NCI-H1417 (cell line): ENCODE measurements at places on chromosomes 6 and 20.

- DNase-seq, result no peak
These were observed 418.0 kb upstream of the IMPG1 start for GRCh38 chr6:76490456-76490855.

GRCh38 chr20:9411833-9412232 lies 102.6 kb upstream of the LAMP5 start:
- DNase-seq, result no peak

GRCh38 chr6:29731281-29731680 lies 8.0 kb downstream of the HLA-F start:
- DNase-seq, result no peak

DNA sequence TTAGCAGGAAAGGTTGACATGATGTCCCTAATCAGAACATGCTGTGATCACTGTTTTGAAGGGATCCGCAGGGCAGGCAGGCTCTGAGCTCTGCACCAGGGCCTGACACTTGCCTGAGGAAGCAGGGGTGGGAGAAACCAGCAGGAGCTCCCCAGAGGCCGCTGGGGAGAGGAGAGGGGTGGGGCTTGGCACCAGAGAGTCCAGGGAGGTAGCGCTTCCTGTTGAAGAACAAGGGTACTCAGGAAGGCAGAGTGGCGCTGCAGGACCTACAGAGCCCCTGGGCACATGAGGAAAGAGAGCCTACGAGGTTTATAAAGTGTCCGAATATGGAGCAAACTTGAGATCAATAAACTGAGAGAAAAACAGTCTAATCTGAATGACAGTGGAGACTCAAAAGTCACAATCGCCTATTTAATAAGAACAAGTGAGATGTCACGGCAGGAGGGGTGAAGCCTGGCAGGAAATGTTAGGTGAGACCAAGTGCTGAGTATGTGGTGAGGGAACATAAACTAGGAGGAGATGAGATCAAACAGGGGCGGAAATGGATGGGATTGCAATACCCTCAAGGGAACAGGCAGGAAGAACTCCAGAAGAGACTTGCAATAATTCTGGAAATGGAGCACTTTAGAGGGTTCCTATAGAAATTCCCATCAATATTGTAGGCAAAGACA lies 5.8 kb upstream of the TBXT start:
- DNase-seq, result no peak

- DNase-seq, result no peak
These were observed 87.7 kb downstream of the PDE7B start for GRCh38 chr6:135939208-135939591.

- peak; percentile 16 for DNase-seq
These were observed 4.2 kb upstream of the APMAP start for GRCh38 chr20:24996449-24997377.

GRCh38 chr20:36086767-36087166 lies 67.8 kb upstream of the EPB41L1 start:
- no peak for DNase-seq

GRCh38 chr20:51128198-51128597 lies 105.3 kb upstream of the KCNG1 start:
- no peak for DNase-seq

DNA sequence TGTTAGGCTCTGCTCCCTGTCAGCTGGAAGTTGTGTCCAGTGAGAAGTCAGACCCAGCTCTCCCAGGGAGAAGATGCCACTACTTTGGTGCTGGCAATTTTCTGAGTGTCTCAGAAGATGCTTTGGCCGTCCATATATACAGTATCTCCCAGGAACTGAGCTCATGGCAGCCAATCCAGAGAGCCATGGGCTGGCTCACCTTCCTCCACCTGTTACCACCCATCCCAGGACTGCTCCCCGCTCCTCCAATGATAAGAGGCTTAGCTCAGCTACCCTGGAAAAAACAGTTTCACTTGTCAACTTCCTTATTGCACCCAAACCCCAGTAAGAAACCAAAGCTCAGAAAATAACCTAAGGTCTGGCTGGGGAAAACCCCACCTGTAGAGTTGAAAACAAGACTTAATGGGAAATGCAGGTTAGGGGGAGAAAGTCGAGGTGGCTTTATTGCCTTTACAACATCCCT lies at the start of gene BNIP5:
Gene BNIP5 (minus strand): TSS at position 110 of the 463 bp plus-strand sequence. CDS start 6,198 bp downstream, outside the sequence.
- DNase-seq, result no peak

DNA sequence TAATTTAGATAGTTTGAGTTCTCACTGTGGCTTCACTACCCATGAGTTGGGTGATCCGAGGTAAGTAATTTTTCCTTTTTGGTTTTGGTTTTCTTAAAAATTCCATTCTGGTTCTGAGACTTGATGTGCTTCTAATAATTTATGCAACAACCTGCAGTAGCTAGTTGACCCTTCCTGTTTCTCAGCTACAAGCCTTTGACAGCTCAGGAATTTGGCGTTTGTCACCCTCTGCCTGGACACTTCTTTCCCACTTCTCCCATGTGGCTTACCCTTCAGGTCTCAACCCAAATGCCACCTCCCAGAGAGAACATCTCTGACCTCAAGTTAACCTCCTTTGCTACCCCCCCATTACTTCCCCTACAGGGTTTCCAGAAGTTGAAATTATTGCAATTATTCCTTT lies 49.7 kb upstream of the TSHZ2 start:
- no peak for DNase-seq

DNA sequence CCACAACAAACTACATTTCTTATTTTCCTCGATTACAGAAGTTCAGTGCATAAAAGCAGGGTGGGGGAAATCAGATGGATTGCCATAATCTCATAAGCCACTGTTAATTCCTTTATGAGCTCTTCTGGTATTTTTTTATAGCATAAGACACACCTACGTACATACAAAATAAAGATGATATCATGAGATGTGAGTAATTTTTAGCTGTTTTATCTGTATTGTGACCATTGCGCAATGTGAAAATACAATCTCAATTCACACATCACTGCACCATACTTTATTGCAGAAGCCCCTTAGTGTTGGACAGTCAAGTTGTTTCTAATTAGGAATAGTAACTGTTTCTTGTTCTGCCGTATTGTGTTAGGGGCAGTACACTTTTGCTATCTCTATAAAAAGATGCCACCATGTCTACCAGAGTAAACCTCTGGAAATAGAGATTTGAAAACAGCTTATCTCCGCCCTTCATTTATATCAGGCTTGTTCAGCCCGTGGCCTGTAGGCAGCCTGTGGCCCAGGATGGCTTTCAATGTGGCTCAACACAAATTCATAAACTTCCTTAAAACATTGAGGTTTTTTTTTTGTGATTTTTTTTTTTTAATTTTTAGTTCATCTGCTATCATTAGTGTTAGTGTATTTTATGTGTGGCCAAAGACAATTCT lies 90.4 kb downstream of the FARS2 start:
- no peak for DNase-seq

DNA sequence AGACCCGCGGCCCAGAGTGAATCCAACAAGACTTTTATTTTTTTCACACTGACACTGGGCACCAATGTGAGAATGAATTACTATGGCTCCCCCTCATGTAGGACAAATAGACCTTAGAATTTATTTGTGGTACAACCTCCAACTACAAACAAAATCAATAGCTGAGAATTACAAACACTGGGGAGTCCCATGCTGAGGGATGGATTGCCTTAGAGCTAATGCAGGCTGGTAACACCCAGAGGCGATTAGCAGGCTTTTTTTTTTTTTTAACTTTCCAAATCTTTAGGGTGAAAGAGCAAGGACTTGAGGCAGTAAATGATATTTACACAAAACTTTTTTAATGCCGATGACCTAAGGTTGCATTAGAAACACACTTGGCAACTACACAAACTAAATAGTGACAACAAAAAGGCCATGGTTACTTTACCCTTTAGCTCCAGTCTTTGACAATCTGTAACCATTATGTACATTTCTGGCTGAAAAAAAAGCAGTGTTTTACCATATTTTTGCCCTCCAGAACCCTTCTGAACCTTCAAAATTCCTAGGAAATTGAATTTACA lies 21.8 kb downstream of the SAYSD1 start:
- DNase-seq, result no peak

DNA sequence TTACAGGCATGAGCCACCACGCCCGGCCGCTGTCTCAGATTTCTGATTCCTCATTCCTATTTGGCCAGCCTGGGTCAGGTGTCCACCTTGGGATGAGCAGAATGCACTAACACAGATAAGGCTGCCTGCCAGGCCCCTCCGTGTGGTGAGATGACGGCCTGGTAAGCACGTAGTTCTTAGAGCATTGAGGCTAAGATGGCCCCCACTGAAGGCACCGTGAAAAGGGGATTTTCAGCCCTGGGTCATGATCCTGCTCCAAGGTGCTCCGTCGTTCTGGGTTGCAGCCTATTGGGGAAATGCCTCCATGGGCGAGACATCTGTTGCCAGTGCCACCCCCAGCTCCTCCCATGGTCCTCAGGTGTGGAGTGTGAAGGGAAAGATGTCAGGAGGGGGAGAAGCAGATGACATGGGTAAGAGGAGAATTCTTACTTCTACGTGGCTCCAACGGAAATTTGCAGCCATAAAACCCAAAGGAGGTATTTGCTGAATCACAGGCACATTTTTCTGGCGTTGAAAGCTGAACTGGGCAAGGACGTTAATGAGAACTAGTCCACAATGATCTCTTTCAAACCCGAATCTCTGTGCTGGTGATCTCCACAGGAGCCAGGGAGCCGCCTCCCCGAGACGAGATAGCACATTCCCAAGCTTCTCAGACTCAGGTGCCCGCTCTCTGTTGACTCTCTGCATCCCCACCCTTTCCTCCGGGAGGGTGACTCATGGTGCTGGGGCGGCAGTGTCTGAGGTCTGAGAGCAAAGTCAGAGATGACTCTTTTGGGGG lies 34.0 kb upstream of the BMP6 start:
- DNase-seq, result no peak

DNA sequence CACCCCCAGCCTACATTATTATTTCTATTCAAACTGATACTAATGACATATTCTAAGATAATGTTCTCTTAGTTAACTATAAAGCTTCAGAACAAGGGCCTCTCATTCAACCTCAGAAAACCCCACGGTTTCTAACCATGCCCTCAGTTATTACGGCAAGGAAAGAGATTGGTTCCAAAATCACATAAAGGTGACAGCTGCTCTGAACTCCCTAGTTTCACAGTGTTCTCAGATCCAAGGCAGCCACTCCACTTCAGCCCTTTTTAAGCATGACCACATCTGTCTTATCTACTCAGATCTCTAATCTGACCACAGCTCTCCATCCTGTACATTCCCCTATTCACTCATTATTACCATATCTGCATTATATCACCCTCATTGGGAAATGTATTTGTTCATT lies 98.8 kb upstream of the CEP85L start:
- DNase-seq, result no peak

DNA sequence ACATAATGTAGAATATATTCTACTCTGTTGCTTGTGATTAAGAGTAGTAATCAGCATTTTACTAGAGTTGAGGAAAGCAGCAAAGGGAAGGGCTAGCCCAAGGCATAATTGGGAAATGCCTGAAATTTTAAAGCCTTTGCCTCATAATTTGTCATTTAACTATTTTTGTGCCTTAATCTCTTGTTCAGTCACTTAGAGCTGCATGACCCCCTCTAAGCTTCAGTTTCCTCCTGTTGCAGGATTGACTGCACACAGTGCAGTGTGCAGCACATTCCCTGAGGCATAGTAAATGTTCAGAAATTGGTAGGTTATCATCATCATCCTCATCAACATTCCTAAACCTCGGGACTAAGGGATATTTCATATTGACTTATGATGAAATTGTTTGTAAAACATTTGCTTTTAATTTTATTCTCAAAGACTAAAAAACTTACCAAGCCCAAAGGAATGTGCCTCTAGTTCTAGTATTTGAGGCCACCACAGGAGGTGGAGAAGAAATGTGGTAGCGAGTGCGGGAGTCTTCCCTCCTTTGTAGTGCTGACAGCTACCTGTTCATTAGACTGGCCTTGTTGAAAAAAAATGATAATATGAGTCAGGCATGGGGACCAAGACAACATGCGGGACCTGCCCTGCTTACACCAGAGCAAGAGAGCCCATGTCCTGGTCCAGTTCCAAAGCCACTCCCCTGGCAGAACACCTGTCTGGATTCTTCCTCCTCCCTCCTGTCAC lies 14.8 kb upstream of the TENT5A start:
- DNase-seq, result no peak

DNA sequence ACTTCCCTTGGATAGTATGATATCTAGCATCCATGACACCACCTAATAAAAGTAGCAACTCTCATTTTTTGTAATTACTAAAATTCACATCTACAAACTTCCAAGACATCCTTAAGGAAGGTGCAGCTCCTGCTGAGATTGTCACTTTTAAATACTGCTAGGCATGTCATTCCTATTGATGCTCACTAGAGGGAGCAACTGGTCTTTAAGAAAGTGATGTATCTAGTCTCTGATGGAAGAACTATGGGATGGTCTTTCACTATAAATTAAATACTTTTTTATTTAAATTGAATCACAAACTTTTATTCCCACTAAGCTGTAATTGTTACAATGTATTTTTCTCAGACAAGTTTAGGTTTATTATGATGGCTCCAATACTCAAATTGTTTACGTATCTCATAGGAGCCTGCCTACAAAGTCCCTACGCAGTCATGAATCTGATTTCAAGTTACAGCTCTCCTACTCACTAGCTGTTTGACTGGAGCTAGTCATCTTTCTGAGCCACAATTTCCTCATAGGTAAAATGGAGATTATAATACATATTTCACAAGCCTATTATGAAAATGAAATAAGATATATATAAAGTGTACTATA lies 8.1 kb upstream of the TSPYL1 start:
- peak; percentile 6 for DNase-seq

DNA sequence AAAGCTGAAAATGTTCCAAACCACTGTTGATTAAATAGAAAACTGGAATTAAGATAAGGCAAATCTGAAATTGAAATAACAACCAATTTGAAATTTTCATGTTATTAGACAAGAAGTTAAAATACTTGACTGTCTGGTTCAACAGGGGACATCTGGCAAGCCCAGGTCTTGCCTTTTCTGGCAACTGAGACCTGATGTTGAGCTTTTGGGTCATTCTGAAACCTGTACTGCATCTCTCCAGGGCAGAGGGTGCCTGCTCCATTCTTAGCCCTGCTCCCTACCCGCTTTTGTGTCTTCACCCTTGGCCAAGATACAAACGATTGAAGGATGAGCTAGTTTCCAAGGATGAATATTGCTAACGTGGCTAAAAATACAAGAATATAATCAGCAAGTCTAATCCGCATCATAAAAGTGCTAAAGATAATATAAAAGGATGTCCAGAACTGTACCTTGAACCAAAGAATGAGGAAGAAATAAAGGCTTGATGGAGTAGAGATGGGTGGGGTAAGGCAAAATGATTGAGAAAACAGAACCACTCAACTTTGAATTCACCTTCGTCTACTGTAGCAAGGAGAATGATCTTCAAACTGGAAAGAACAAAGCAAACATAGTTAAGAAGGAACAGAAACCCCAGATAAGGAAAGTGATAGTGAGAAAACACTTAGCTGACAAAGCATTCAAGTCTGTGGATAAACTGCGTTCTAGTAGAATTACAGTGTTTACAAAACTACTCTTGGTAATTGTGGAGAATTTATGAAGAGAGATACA lies 109.8 kb upstream of the MAN1A1 start:
- DNase-seq, result no peak

DNA sequence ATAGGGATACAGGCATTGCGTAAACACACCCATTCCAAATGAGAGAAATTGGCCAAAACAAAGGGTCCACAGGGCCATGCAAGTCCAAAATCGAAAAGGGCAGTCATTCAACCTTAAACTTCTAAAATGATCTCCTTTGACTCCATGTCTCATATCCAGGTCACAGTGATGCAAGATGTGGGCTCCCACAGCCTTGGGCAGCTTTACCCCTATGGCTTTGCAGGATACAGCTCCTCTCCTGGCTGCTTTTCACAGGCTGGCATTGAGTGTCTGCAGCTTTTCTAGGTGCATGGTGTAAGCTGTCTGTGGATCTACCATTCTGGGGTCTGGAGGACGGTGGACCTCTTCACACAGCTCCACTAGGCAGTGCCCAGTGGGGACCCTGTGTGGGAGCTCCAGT lies 744.5 kb downstream of the QKI start:
- DNase-seq, result no peak
